Fibroblast of the aortic adventitia (primary cell): ENCODE measurements at places on chromosomes 3 and 15. TPM values are rescaled to one million over a fixed set of nuclear protein-coding genes. Genes with fewer than 3 reads are reported as not detected.

DNA sequence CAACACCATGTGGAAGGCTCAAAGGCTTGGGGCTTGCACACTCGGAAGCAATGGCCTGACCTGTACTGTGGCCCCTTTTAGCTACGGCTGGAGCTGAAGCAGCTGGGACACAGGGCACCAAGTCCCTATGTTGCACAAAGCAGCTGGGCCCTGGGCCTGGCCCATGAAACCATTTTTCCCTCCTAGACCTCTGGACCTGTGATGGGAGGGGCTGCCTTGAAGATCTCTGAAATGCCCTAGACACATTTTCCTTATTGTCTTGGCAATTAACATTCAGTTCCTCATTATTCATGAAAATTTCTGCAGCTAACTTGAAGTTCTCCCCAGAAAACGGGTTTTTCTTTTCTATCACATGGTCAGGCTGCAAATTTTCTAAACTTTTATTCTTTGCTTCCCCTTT is 85.6 kb upstream of the ALDH1A3 start:
- DNase-seq = no peak

Gene SLTM
- 68.5 and 147 TPM in 2 replicates for total RNA-seq

DNA sequence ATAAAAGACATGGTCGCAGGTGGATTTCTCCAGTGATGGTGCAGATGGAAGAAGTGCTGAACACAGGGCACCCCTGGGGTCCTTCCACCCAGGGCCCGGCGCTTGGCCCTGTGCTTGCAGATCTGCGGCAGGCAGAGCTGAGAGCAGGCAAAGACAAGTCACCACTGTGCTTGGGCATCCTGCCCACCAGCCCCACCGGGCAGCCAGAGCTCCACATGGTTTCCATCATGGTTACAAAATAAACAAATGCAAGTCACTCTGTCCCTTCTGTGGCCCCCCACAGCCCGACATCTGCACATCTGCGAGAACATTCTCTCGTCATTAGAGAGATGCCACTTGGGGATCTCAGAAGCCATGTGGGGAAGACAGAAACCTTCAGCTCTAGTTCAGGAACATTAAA is 37.6 kb upstream of the SFMBT1 start:
- peak; percentile 26 for DNase-seq

DNA sequence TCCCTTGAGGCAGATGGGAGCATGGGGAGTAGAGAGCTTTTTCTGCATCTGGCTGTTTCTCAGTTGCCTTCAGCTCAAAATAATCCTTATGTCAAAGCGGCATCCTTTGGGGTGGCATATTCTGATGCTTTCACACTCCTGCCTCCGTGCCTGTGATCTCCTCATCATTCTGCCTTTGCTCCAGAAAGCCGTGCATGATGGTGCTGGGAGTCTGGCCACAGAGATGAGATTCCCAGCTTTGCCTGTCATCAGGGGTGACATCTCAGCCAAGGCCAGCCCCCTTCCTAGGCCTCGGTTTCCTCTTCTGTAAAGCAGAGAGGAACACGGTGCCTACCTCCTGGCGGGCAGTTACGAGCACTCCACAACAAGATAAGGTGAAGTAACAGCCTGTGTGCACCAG is 96.3 kb upstream of the ALDH1A3 start:
- DNase-seq = no peak

Gene RPP25
- total RNA-seq = 4.1 and 8.8 TPM in 2 replicates

- no peak for DNase-seq
Observed at GRCh38 chr15:95068701-95069521, 837.5 kb downstream of the MCTP2 start.
